ENCODE measurements at places on chromosomes 16 and 17. TPM values are rescaled to one million over a fixed set of nuclear protein-coding genes. Genes with fewer than 3 reads are reported as not detected.

GRCh38 chr17:67082107-67082506 is 37.8 kb downstream of the CACNG1 start:
- no peak for DNase-seq

TRPV3 gene
- 37.2 TPM for total RNA-seq

DNA sequence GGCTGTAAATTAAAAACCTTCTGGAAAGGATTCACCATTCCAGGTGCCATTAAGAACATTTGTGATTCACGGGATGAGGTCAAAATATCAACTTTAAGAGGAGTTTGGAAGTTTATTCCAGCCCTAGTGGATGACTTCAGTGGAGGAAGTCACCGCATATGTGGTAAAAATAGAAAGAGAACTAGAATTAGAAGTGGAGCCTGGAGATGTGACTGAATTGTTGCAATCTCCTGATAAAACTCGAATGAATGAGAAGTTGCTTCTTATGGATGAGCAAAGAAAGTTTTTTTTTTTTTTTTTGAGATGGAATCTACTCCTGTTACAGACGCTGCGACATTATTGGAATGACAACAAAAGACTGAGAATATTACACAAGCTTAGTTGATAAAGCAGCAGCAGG is 26.7 kb downstream of the CCL4 start:
- DNase-seq = no peak

- no peak for DNase-seq
Measured at GRCh38 chr17:61389670-61390478, 9.8 kb upstream of the TBX2 start.

- no peak for DNase-seq
Measured at GRCh38 chr17:32584792-32585191, 98.0 kb downstream of the CDK5R1 start.

UQCRC2 gene
- 136 TPM for total RNA-seq

DNA sequence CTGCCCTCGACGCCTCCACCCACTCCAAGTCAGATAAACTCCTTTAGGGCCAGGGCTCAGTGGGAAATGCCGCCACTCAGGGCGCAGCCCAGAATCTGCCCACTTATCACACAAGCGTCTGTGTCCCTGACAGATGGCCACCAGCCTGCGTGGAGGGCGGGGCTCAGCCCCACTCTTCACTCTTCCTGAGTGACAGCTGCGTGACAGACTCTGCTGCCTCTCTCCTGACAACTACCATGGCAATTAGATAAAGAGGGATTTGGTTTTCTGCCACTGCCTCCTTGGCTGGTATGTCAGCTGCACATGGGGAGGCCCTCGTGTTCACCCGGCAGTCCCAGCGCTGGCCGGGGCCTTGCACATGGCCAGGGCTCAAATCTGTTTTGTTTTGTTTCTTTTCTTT is 96.2 kb downstream of the RTN4RL1 start:
- DNase-seq = no peak

TNFSF13 gene
- 5.1 TPM for total RNA-seq

Data from testis (tissue), 5 donors.